ENCODE measurements at places on chromosomes 6 and 20. TPM values are rescaled to one million over a fixed set of nuclear protein-coding genes. Genes with fewer than 3 reads are reported as not detected.

DNA sequence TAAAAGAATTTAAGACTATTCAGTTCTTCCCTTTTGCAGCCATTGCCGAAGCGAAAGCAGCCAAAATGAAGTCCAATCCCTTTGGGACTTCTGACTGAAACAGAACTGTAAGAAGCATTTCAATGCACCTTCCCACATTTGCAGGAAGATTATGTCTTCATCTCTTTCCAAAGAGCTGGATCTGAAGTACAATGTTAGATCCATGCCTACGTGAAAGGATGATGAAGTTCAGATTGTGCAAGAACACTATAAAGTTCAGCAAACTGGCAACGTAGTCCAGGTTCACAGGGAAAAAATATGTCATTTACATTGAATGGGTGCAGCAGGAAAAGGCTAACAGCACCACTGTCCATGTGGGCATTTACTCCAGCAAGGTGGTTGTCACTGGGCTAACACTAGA is 6.0 kb upstream of the FILIP1 start:
- DNase-seq: no peak

- DNase-seq: no peak
Measured at GRCh38 chr20:22575087-22575721, 9.2 kb downstream of the FOXA2 start.

DNA sequence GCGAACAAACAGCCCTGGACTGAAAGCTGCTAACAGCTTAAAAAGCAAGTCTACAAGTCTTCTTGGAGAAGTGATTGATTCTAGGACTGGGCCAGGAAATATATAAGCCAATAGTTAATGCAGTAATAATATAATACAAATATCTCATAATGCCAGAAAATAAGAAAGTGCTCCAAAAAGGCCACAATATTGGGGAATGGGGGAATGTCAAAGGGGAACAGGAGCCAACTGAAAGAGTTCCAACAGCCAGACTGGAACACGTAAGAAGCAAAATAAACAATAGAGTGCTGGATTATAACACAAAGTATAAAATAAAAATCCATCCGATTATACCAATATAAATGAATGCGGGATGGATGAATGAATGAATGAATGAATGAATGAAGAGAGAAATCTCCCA is 295.8 kb downstream of the NRN1 start:
- no peak for DNase-seq

C20orf204 gene
- total RNA-seq: 6.9 TPM

- no peak for DNase-seq
Measured at GRCh38 chr6:2426561-2427340, 181.3 kb upstream of the GMDS start.

TRAPPC3L gene
- total RNA-seq: not detected

PARD6B gene
- 0.20 TPM for total RNA-seq

GRCh38 chr6:156348424-156348823 is 428.8 kb upstream of the ARID1B start:
- no peak for DNase-seq

ARMC12 gene
- 0.40 TPM for total RNA-seq

Measured in lung microvascular endothelial cell (primary cell).